NCI-H187 treated with DMSO at 0.1 percent for 48 hours (cell line): ENCODE measurements at places on chromosomes 2 and 18.

GRCh38 chr18:61935362-61935761, 42.6 kb upstream of the RNF152 start:
- no peak for DNase-seq

- DNase-seq: no peak
These were observed 60.7 kb downstream of the NABP1 start for GRCh38 chr2:191738667-191739066.

- DNase-seq: no peak
These were observed 138.2 kb downstream of the VAPA start for GRCh38 chr18:10051877-10052631.

DNA sequence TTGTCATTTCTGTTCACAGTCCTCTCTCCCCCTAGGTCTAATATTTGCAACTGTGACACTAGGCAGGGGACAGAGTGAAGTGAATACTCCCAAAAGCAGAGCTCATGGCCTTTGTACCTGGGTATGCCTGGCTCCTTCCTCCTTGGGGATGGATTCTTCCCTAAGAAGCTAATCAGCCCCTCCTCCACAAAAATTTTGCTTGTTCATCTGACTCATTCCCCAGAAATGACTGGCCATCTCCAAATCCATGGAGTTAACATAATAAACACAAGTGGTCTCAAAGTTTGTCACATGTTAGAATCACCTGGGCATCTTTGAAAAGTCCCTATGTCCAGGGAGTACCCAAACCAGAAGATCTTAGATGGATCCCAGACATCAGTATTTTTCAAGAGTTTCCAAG, 65.3 kb downstream of the SUCLG1 start:
- no peak for DNase-seq

GRCh38 chr18:53509886-53510285, 714.6 kb downstream of the MBD2 start:
- DNase-seq: no peak

DNA sequence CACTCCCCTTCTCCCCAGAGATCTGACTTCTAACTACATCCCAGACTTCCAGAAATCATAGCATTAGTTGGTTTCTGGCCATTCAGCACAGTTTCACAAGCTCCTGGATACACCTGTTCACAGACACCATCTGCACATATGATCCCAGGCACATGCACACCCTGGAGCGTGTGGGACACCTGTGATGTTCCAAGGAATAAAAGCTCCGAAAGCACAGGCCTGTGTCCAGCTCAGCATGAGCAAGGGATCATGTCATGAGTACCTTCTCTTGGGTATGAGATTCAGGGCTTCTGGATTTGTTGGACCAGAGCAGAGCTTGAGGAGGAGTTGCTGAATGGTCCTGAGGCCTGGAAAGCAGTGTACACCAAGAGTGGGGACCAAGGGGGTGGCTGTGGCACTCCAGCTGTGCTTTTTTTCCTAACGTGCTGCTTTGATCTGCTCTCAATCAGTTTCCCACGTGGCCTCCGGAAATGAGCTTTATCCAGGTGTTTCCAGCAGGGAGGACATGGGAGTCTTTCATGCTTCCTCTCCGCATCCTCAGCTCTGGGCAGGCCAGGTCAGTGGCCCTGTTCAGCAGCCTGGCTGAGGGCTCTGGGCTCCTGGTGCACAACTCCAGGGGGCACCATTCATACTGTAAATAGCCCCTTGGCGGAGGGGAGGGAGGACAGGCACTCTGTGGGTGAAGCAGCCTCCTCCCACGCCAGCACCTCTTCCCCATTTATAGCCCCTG, 1.8 kb downstream of the DYSF start:
- DNase-seq: no peak

- DNase-seq: no peak
These were observed 89.4 kb upstream of the MAPRE2 start for GRCh38 chr18:34951625-34952379.

DNA sequence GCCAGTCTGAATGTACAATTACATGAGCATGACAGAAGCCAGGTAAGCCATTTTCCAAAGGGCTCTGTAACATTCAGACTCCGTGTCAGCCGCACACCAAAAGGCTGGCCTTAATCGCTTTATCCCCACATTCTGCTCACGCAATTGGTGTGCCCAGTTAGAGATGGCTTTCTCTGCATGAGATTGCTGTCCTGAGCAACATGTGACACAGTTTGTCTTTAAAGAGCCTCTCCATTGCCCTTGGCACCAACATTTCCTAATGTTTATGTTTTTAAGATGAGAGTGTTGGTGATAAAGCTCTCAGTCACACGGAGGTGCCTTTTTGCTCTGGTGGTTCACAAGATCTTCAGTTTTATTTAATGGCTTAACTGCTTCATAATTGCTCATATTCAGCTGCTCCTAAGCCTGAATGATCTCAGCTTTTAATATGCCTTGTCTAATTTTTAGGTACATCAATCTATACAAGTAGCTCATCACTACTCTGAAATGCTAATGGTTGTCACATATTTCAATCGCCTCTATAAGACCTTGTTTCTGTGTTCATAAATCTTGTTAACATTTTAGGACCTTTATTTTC, 164.8 kb upstream of the ACVR2A start:
- no peak for DNase-seq

GRCh38 chr2:44954447-44954888, 13.0 kb downstream of the SIX3 start:
- DNase-seq: no peak

GRCh38 chr2:176151442-176152287, at the start of gene HOXD4:
HOXD4 (plus strand) TSS chr2:176151550; CDS start chr2:176151634, 84 bp downstream.
- no peak for DNase-seq

DNA sequence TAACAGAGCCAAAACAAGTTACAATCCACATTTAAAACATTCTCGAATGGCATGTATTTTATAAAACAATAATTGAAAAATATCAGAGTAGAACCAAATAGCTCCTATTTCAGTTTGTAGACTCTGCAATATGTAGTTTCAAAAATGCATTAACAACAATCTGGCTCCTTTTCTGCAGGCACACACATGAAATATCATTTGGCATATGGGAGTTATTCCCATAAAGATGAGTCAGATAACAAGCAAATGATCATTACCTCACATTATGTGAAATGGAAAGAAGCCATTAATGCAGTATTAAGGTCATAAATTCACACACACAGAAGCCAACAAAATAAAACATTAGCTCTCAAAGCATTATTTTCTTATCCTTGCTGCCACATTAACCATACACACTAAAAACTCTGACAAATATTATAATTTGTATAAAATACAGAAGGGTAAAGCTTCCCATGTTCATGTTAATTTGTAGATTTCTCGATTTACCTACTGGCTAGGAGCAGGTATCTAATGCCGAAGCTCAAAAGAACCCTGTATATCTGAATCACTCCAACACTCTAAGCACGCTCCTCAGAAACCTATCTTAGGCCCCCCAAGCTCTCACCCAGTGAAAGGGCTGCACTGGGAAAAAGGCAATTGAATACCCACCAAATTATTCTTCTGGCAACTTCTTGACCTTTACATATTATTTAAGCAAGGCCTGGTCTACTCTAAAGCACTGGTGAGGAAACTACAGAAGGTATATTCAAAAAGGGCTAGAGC, 13.8 kb downstream of the NBAS start:
- no peak for DNase-seq

DNA sequence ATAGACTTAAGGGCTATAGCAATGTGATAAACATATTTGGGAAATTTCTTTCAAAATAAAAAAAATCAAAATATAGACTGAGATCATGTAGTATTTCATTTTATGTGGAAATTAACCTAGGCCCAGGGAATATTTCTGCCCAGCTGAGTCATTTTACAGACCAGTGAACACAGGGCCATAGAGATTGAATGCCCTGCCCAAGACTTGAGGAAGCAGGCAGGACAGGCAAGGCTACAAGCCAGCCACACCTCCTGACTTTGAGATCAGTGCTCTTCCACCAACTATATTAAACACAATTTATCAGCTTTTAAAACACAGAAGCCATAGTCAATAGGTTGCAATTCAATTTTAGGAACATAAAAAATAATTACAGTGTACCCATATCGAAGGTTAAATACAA, 12.9 kb downstream of the CCDC148 start:
- no peak for DNase-seq

GRCh38 chr2:96139181-96139758, 968 bp upstream of the ASTL start:
- DNase-seq: no peak

GRCh38 chr2:121003391-121003790, 267.7 kb downstream of the GLI2 start:
- DNase-seq: no peak

DNA sequence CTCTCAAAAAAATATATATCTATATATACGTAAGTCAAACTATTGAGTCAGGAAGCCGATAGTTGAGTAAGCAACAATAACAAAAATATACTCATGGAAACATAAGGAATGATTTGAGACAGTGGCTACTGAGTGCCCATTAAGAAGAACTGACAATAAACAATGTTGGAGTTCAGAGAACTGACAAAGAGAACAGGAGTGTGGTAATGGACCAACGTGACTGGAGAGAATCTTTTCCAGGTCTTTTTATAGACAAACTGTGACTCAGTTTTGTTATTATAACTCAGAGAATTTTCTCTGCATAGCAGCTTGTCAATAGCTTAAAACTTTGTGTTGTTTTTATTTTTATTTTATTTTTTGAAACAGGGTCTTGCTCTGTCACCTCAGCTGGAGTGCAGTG, 4.6 kb upstream of the GALM start:
- no peak for DNase-seq

GRCh38 chr2:48240912-48241311, 289.0 kb upstream of the STON1 start:
- DNase-seq: no peak

- DNase-seq: no peak
These were observed 1579.2 kb upstream of the PIK3C3 start for GRCh38 chr18:40375837-40376236.

DNA sequence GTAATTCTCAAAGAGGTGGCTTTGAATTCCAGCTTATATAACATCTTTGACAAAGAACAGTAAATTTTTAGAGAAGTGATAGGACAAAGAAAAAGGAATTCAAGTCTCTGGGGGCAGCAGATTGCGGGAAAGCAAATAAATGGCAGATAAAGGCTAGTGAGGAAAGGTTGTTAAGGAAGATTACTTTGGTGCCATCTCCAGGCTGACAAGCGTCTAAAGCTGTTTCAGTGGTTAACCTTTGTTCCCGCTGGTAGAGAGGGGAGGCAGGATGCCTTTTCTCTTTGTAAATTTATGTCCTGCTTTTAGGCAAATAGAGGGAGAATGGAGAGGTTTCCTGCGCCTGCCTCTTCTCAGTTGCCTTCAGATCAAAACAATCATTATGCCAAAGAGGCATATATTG, 431.2 kb upstream of the CHST9 start:
- no peak for DNase-seq
